Pons (tissue), 1 donor: ENCODE measurements at places on chromosomes 7 and 10.

- DNase-seq, result no peak
These were observed 92.2 kb upstream of the LAMB4 start for GRCh38 chr7:108222236-108222892.

DNA sequence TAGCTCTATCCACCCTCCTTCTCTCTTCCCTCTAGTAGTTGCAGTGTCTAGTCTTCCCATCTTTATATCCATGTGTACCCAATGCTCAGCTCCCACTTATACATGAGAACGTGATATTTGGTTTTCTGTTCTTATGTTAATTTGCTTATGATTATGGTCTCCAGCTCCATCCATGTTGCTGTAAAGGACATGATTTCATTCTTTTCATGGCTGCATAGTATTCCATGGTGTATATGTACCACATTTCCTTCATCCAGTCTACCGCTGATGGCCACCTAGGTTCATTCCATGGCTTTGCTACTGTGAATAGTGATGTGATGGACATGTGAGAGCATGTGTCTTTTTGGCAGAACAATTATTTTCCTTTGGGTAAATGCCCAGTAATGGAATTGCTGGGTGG is 6.5 kb downstream of the PRSS2 start:
- no peak for DNase-seq

DNA sequence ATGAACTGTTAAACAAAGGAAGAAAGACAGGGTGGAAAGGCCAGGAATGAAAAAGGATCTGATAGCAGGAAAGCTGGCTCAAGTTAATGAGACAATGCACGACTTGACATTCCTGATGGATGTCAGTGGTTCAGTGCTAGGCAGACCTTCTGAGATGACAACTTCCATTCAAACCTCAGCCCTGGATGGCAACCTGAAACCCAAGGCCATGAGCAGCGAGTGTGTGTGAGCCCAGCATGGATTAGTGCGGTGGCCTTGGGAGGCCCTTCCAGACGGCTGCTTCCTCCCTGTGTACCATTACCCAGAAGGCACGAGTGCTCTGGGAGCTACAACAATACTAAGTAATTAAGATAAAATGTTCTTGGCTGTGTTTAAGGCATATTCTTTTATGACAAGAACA is 18.8 kb downstream of the TRIL start:
- DNase-seq, result no peak

DNA sequence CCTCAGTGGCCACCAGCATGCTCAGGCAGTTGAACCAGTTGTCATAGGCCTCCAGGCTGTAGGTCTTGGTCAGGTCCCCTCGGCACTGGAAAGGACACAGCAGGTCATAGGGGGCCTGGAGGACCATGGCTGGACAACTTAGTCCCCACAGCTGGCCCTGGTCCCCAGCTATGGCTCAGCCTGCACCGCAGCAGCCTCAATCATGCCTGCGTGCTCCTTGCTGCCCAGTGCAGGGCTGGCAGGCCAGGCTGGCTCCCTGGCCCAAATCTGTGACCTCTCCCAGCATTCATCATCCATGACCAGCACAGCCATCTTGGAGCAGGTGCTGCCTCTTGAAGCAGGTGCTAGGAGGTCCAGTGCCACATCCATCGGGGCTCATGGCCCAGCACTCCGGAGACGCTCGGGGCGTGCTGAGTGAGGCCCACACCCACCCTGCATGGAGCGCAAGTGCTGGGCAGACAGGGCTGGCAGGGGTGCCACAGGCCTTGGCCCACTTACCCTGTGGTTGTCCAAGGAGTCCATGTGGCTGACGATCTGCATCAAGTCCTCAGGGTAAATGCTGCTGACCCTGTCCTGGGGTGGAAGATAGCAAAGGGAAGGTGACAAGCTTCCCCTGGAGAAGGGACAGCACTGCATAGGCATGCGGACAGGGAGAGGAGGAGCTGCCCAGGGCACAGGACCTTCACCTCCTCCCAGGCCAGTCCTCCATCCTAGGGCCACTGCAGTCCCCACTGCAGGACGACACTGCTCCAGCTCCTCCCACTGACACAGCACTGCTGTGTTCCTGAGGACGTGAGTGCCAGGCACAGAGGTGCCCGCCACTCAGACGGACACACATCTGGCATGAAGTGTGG is 61.7 kb downstream of the CSGALNACT2 start:
- DNase-seq, result no peak

DNA sequence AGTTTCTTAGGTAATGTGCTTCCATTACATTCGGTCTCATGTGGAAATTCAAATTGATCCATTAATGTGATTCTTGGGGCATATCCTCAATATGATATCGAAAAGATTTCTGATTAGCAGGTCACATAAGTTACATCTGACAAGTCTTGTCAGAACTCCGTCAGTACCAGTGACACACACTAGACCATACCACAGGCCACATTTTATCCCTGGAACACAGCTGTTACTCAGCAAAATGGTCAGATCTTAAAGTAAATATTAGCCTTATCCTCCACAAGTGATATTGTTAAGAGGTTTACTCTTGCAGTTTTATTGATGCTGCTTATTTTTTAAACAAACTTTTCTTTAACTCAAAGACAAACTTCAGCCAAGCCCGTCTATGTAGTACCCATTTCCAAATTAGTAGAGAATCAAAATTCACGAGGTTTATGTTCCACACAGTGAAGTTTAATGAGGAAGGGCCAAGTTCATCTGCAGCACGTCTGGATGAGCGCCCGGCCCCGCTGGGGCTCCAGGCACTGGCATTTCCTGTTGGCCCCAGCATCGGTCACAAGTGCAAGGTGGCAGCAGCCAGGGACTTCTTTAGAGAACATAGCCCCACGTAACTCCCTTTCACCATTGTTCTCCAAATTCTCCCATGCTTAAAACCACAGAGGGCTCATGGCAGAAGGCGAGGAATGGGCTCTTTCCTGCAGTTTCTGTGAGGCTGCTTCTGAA is 132.2 kb downstream of the VIPR2 start:
- DNase-seq, result peak; percentile 34

- DNase-seq, result no peak
These were observed 212.8 kb upstream of the PODXL start for GRCh38 chr7:131769241-131769640.

- DNase-seq, result peak; percentile 91
These were observed 82.1 kb downstream of the SLC37A3 start for GRCh38 chr7:140316165-140316661.

DNA sequence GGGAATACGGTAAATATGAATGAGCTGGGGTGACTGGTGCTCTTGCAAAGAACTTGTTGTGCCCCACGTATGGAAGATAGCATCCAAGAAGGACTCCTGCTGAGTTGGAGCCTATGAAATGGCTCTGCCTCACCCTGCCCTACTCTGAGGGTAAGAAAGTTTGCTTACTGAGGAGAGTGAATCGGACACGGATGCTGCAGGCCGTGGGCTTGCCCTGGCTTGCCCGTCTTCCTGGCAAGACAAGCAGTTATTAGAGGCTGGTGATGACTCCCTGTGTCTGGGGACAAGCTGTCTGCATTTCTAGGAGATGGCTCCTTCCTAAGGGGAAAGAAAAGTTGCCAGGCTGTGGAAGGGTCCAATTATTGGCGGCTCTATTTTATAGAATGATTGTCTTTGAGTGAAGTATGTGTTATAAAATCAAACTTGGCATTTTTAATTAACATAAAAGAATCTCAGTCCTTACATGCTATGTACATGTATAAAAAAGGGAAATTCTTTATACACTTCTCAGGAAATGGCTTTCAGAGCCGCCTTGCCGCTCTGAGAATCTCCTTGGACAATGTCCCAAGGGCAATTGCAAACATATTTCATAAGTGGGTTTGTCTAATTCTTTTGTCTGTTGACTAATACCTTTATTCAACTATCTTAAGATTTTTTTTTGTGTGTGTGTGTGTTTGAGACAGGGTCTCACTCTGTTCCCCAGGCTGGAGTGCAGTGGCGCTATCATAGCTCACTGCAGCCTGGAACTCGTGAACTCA is 64.6 kb downstream of the CYP26A1 start:
- DNase-seq, result no peak

GRCh38 chr10:119207713-119208552 is 562 bp downstream of the GRK5 start:
- peak; percentile 57 for DNase-seq

DNA sequence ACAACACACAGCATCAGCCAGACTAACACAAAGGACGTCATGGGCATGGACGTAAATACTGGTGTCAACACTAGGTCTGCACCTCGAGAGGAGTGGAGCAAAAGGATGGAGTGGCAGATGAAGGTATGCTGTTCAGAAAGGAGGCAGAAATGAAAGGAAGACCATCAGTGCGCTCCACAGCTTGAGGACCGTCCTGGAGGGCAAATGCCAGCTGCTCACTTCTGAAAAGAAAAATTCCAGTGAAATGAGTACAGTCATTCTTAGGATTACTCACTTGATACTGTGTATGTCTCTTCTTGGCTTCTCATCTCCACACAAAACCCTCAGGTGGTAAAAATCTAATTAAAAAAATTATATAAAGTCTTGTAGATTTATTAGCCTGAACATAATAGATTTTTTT is 44.8 kb downstream of the EGFR start:
- no peak for DNase-seq

GRCh38 chr10:98619446-98619845 is 172.7 kb upstream of the HPS1 start:
- no peak for DNase-seq

DNA sequence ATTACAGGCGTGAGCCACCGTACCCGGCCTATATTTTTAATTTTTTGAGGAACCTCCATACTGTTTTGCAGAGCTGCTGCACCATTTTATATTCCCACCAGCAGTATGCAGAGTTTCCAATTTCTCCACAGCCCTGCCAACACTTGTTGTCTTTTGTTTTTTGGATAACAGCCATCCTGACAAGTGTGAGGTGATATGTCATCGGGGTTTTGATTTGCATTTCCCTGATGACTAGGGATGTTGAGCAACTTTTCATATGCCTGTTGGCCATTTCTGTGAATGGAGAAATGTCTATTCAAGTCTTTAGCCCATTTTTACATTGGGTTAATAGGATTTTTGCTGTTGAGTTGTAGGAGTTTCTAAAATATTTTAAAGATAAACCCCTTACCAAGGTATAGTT is 22.2 kb downstream of the ENTPD7 start:
- no peak for DNase-seq
